ENCODE measurements at places on chromosomes 11 and 22. TPM values are rescaled to one million over a fixed set of nuclear protein-coding genes. Genes with fewer than 3 reads are reported as not detected.
A peak's percentile ranks its signal among the peaks of the same experiment; 100 is the strongest.

DNA sequence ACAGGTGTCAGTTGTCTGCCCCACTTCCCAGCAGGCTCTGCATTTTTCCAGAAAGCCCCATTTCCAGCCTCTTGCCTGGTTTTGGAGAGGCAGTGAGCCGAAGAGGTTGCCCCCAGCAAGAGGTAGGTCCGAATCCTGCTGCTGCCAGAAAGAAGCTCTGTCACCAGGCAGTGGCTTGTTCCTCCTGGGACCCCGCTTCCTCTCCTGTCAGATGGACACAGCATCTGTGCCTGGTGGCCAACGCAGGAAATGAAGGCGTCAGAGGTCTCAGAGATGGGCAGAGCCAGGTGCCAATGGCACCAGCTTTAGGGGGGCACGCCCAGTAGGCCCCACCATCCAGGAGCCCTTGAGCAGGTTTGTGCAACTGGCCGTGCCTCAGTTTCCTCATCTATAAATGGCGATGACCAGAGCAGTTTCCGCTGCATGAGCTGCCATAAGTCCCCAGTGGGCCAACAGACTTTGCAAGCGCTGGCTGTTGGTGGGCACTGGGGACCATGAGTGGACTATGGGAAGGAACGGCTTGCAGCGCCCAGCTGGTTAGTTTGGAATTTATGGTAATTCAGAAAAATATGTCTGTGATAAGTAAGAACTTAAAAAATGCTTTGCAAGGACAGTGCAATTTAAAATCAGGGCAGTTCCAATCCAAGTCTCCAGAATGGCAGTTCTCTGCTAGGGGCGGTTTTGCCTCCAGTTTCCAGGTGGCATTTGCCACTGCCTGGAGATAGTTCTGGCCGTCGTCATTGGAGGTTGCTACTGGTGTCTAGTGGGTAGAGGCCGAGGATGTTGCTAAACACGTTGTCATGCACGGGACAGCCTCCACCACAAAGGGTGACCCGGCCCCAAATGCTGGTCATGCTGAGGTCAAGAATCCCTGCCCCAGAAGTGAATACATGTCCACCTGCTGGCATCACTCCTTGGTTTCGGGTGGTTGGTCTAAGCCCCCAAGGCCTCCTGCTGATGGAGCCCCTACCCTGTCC lies 2.3 kb upstream of the OSBPL5 start:
- no peak overlapping the region for H3K27ac ChIP-seq
- no peak overlapping the region for H3K4me3 ChIP-seq
- H3K36me3 ChIP-seq = no peaks in the 10 kb centered on the region
- DNase-seq = no peak
- no peaks in the 10 kb centered on the region for H3K27me3 ChIP-seq
- H3K4me1 ChIP-seq = peaks cover 57% of the 10 kb centered on the region

GRCh38 chr22:31829505-31829904 lies 75.7 kb downstream of the DEPDC5 start:
- H3K27me3 ChIP-seq = no peaks in the 10 kb centered on the region
- DNase-seq = no peak
- H3K27ac ChIP-seq = peak overlapping the region; percentile 35
- H3K4me3 ChIP-seq = no peak overlapping the region
- peaks cover 34% of the 10 kb centered on the region for H3K36me3 ChIP-seq

DNA sequence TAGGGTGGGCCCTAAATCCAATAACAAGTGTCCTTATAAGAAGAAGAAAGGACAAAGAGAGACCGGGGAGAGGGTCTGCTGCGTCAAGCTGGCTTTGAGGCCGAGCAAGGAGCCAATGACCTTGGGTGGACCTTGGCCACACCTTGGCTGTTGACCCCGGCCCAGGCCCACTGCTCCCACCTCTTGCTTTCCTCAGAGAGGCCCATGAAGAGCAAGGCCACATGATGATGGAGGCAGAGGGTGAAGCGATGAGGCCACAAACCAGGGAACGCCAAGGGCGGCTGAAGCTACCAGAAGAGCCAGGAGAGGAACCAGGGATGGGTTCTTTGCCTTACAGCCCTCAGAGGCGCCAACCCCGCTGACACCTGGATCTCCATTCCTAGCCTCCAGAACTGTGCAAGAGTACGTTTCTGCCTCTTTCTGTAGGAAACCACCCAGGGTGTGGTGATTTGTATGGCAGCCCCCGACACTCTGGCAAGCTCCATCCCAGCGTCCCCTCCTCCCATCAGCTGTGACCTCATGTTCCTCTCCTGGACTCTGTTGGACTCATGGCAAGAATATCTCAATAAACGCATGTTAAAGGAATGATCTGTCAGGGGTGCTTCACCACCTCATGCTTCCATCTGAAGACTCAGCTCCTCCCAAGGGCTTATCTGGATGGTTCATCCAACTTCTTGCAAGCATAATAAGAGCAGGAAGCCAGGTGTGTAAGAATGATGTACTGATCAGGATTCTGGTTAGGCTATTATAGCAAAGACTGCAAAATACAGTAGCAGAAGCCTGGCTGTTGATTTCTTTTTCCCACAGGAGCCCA lies 41.6 kb upstream of the LINC01488 start:
- H3K4me3 ChIP-seq = no peak overlapping the region
- no peaks in the 10 kb centered on the region for H3K36me3 ChIP-seq
- no peaks in the 10 kb centered on the region for H3K27me3 ChIP-seq

DNA sequence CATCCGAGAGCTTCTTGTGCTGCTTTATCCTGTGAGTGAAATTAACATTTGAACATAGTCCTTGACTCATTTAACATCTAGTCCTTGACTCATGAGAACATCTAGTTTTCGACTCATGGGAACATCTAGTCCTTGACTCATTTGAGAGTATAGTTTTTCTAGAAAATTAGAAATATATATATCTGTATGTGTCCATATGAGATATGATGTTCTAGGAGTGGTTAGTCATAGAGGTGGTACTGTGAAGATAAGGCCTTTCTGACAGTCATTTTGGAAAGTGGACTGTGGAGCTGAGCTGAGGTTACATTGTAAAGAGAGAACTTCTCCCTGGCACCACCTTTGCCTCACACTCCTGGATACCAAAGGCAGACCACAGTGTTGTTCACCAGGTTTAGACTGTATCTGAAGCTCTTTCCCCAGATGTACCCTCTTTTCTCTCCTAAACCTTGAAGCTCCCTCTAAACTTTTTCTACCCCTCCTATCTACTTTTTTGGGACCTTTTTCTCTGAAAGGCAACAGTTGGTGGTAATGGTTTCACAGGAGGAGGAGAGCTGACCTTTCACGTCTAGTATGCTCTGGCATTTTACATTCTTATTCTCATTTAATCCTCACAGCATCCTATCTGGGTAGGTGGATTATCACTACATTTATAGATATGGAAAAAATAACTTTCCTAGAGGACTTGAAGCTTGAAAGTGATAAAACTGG lies 67.2 kb downstream of the PPP2R1B start:
- H3K27ac ChIP-seq = no peak overlapping the region
- H3K4me3 ChIP-seq = no peak overlapping the region
- H3K36me3 ChIP-seq = peaks cover 26% of the 10 kb centered on the region
- no peak for DNase-seq
- H3K27me3 ChIP-seq = no peaks in the 10 kb centered on the region

- H3K27ac ChIP-seq = no peak within 1 kb of the TSS
- H3K4me1 ChIP-seq = peaks cover 10% of the 10 kb centered on the region
- peaks cover 82% of the 10 kb centered on the region for H3K27me3 ChIP-seq
- H3K36me3 ChIP-seq = no peaks in the 10 kb centered on the region
Observed at GRCh38 chr22:43411869-43412807, at the start of gene MPPED1. Gene MPPED1 (plus strand): TSS chr22:43412014. CDS start chr22:43424986, 12,972 bp downstream.

The IFTAP gene
- 8.3 TPM for total RNA-seq

DNA sequence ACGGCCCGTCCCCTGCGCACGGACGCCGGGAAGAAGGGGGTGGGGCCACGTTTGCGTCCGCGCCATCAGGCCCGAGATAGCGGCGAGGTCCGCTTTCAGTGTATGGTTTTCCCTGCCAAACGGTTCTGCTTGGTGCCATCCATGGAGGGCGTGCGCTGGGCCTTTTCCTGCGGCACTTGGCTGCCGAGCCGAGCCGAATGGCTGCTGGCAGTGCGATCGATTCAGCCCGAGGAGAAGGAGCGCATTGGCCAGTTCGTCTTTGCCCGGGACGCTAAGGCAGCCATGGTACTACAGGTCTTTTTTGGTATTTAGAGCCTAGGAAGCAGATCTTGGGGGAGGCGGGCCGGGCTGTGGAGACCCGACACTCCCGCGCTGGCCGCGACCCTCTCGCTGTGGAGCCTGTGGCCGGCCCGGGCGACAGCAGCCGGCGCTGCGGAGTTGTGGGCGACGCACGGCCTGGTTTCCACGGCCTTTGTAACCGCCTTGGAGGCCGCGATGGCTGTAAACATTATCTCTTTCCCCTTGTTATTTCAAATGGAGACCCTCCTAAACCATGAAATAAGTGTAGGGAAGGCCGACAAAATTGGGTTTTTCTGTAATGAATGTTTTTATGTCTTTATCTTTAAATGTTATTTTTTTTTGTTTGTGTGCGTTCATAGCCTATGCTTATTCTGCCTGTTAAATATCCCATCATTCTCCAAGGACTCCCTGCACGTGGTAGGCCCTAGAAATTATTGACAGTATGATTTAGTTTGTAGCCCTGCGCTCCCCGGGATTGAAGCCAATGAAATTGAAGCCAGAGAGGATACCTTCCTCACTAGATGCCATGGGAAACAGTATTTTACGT lies at the start of gene AASDHPPT:
Gene AASDHPPT, plus strand, starts transcription at position 54 of the 847 bp plus-strand sequence. Its CDS starts 49 bp downstream, at position 103.
- H3K36me3 ChIP-seq = peaks cover 23% of the 10 kb centered on the region
- H3K27ac ChIP-seq = peak within 1 kb of the TSS; percentile 94
- no peaks in the 10 kb centered on the region for H3K27me3 ChIP-seq

The RHOD gene
- total RNA-seq = 68.3 TPM

GRCh38 chr11:111937844-111938243 lies 701 bp downstream of the DIXDC1 start:
- H3K4me3 ChIP-seq = peak overlapping the region; percentile 78
- H3K27ac ChIP-seq = peak overlapping the region; percentile 65
- H3K36me3 ChIP-seq = no peaks in the 10 kb centered on the region
- H3K27me3 ChIP-seq = no peaks in the 10 kb centered on the region

GRCh38 chr22:36326178-36327161 lies 61.3 kb downstream of the MYH9 start:
- peak overlapping the region; percentile 93 for H3K27ac ChIP-seq
- H3K27me3 ChIP-seq = no peaks in the 10 kb centered on the region
- H3K4me3 ChIP-seq = no peak overlapping the region
- H3K4me1 ChIP-seq = peaks cover 88% of the 10 kb centered on the region

GRCh38 chr11:61922539-61922938 lies 5.2 kb upstream of the RAB3IL1 start:
- peaks cover 60% of the 10 kb centered on the region for H3K4me1 ChIP-seq
- H3K36me3 ChIP-seq = no peaks in the 10 kb centered on the region
- peak; percentile 96 for DNase-seq
- no peak overlapping the region for H3K4me3 ChIP-seq
